NCI-H1105 (cell line): ENCODE measurements at places on chromosomes 3 and 15.

GRCh38 chr3:77281721-77282120, 241.8 kb downstream of the ROBO2 start:
- DNase-seq: no peak

DNA sequence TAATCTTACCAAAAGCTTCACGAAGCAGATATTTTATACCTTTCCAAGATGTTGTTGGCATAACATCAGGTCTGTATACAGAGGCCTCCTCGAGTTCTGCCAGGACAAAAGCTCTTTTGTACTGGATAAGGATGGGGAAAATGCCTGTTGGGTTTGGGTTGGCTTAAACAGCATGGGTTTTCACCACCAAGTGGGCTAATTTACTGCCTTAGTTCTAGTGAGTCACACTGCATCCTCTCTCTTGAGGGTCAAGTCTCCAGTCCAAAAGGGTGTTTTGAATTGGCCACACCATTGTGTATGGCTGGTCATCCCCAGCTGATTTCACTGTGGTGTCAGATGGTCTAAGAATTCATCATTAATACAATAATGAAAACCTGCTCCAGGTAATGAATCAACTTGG, 26.1 kb upstream of the BHLHE40 start:
- DNase-seq: no peak

GRCh38 chr15:74239051-74239705, 3.1 kb downstream of the CCDC33 start:
- DNase-seq: no peak

GRCh38 chr15:93460717-93461116, 371.7 kb upstream of the RGMA start:
- DNase-seq: no peak

GRCh38 chr3:158702815-158703481, 29.3 kb downstream of the RARRES1 start:
- no peak for DNase-seq

- peak; percentile 65 for DNase-seq
Observed at GRCh38 chr3:194344012-194344411, 7.1 kb downstream of the CPN2 start.

DNA sequence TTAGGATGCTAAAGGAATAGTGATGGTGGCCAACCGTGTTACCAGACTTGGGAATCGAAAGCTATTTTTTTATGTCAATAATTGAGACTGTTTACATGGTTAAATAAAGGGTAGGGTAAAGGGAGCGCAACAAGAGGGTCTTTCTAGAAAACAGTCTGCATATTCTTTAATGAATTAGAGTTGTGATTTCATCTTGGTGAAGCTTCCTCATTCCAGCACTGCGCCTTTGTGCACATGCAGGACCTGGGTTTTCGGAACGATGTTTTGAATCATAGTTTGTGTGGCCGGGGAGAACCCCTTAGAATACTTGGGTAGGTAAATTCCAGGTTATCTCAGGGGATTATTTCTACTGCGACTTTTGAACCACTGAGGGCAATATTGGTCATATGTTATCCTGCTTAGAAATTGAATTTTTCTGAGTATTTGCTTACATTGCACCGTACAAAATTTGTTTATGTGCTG, 1.3 kb downstream of the PIK3CA start:
- no peak for DNase-seq

DNA sequence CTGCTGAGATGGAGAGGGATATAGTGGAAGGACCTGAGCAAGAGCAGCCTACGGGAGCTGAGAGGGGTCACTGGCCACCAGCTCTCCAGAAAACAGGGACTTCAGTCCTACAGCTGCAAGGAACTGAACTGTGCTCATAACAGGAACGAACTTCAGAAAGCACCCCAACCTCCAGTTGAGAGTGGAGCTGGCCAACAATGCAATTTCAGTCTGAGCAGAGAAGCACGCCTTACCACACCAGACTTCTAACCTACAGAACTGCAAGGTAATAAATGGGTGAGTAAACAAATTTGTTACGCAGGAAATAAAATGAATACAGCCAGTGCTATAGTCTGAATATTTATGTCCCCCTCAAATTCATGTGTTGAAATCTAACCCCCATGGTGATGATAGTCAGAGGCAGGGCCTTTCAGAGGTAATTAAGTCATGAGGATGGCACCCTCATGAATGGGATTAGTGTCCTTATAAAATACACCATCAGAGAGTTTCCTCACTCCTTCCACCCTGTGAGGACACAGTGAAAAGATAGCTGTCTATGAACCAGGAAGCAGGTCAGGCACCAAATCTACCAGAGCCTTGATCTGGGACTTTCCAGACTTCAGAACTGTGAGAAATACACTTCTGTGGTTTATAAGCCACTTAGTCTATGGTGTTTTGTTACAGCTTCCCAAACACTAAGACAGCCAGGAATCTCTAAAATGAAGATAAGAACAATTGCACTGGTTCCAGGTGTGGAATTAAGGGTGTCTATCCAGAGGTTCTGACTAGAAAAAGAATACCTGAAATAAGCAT, 58.6 kb downstream of the SYNM start:
- DNase-seq: no peak

DNA sequence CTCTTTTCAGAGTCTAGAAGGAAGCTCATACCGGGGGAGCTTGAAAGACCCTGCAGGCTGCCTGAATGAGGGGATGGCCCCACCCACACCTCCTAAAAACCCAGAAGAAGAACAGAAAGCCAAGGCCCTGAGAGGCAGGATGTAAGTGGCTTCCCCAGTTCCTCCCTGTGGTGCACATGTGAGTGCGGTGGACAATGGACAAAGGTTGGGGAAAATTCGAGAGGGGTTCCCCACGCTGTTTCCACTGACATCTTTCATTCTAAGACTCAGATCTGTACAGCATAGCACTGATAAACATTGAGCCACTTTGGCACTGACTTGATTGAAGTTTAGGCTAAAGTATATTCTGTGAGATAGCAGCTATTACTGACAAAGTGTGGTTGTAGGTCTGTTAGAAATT, 79.5 kb upstream of the UMPS start:
- DNase-seq: no peak

DNA sequence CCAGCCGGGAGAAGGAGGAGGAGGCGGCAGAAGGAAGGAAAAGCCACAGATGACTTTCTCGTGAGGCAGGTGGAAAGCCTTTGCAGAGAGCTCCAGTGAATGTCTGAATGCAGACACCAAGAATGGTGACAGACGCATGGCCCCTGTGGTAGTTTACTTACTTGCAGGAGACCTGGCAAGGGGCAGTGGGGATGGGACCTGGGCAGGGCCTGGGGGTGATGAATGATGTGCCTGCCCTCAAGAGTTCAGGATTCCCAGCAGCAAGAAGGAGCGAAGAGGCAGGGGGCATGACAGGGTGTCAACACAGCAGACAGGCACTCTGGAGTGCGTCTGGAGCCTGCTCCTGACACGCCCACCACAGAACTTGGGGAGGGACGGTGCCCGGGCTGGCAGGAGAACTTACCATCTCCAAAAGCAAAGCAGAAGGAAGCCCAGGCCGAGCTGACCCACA, 260.5 kb upstream of the LYSMD4 start:
- DNase-seq: no peak

DNA sequence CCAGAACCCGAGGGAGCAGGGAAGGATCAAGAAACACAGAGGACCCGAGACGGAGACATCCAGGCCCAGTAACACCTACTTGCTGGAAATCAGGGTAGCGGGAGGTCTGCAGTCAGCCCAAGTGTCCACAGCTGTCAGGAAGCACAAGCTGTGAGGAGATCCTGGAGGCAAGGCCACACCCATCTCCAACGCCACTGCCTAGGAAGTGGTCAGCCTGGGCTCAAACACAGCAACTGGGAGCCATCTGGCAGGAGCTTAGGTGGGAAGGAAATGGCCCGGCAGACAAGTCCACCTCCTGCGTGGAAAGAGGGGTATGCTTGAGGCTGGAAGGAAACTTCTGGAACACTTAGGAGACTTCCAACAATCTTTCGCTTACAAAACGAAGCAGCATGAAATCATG, 407.1 kb downstream of the VPS13C start:
- no peak for DNase-seq

- no peak for DNase-seq
Observed at GRCh38 chr3:52230461-52230860, 5.0 kb upstream of the TLR9 start.

DNA sequence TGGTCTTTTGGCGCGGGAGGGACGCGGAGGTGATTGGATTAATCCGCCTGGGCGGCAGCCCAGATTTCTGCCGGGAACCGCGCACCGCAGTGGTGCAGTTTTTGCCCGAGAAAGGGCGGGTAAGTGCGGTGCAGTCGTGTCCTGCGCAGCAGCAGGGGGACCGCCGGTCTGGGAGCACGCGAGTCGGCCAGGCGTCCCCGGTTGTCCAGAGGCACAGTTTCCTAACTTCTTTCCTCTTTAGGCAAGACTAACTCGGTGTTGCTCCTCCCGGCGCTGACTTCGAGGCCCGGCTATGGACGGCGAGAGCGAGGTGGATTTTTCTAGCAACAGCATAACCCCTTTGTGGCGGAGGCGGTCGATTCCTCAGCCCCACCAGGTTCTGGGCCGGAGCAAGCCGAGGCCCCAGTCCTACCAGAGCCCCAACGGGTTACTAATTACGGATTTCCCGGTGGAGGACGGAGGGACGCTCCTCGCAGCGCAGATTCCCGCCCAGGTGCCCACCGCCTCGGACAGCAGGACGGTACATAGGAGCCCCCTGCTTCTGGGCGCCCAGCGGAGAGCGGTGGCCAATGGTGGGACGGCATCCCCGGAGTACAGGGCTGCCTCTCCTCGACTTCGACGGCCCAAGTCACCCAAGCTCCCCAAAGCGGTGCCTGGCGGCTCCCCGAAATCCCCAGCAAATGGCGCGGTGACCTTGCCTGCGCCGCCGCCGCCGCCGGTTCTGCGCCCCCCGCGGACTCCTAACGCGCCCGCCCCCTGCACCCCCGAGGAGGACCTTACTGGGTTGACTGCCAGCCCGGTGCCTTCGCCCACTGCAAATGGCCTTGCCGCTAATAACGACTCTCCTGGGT, 736 bp downstream of the ARHGEF26 start:
- peak; percentile 63 for DNase-seq

DNA sequence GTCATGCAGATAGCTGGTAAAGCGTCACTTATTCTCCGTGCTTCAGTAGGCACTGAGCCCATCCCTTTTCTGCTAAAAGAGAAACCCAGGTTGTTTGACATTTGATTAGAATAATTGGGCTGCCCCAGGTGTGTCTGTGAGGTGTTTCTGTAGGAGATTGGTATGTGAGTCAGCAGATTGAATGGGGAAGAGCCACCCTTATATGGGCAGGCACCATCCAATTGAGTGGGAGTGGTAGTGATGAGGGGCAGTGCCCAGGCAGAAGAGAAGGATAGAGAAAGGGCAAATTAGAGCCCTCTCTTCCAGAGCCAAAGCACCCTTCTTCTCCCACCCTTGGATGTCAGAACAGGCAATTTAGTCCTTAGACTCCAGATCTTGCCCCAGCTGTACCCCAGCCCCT, 384.3 kb upstream of the GBE1 start:
- no peak for DNase-seq

DNA sequence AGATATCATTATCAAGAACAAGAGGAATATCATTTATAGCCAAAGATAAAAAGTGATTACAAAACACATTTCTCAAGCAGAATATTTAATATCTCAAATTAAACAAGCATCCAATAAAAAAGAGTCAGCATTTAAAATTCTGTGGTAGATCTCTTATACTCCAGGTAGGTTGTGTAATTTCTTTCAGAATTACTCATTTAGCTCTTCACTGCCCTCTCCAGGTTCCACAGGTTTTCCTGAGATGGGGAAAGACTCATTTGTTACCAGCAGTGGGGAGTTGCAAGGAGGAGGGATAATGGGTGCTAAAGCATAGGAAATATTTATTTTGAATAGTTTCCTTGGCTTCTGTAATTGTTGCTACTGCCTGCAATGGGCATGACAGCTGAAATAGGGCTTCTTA, 83.1 kb upstream of the RASGRP1 start:
- no peak for DNase-seq

- peak; percentile 39 for DNase-seq
Observed at GRCh38 chr3:122942937-122943827, 84.4 kb downstream of the SEMA5B start.

DNA sequence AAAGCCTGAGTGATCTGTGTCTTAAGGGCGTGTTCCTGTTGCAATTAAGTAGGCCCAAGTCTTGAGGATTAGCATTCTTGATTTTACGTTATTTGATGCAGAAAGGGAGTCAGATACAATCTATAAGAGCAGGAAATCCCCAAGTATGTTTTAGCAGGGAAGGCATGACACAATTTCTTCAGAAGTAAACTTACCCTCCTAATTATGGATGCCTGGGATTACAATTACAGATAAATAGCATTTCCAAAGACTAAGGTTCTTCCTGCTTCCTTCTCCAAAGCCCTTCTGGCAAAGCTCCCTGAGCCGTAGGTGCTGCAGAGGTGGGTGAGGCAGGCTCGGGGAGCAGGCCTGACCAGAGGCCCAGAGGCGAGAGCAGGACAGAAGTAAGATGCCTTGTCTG, 34.9 kb upstream of the ST6GAL1 start:
- no peak for DNase-seq

DNA sequence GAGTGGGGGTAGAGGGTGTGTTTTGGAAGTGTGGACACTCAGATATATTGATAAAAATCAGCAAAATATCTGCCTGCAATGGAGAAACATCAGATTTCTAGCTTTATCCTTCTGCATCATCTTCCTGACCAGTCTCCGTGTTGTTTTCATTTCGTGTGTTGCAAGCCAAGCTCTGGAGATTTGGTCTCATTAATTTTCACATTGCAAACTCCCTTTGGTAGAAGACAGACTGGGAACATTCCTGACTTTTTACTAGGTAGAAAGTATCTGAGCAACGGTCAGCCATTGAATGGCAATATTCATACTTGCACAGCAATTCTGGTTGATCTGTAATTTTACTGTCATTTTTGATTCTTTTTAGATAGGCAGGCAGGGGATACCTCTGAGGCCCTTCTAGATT, 30.4 kb downstream of the FSTL1 start:
- DNase-seq: no peak

DNA sequence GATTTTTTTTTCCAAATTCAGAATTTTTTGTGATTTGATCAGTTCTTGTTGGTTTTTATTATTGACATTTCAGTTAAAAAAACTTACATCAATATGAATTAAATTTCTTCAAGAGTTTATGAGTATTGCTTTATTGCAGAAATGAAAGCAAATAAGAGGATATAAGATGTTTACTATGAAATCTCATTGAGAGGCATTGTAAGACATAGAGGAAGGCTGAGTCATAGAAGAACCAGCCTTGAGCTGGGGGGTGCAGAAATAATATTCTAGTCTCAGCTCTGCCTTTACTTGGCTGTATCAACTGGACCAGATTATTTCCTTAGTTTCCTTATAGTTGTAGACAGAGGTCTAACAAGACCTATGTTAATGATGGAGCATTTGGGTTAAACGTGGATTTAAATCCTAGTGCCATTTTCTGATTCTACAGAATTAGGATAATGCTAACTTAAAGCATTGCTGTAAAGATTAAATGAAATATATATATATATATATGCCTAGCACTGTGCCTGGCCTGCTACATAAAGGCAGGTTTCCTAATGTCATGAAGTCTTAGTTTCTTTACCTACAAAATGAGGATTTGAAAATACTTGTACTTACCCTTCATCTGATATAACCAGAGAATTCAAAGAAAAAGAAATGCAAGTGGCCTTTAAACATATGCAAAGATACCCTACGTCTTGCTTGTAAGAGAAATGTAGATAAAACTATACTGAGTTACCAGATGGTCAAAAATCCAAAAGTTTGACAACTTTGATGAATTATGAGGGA, 7.3 kb downstream of the FAM98B start:
- DNase-seq: no peak
